Activated CD4-positive, CD25-positive, alpha-beta regulatory T cell treated with anti-CD3 and anti-CD28 coated beads, Interleukin-2, amount 50 U/mL, for 24 hours (primary cell): ENCODE measurements at places on chromosomes 1 and 21.

- ATAC-seq = no peak
These were observed 56.2 kb downstream of the RUNX1 start for GRCh38 chr21:34992736-34993398.

DNA sequence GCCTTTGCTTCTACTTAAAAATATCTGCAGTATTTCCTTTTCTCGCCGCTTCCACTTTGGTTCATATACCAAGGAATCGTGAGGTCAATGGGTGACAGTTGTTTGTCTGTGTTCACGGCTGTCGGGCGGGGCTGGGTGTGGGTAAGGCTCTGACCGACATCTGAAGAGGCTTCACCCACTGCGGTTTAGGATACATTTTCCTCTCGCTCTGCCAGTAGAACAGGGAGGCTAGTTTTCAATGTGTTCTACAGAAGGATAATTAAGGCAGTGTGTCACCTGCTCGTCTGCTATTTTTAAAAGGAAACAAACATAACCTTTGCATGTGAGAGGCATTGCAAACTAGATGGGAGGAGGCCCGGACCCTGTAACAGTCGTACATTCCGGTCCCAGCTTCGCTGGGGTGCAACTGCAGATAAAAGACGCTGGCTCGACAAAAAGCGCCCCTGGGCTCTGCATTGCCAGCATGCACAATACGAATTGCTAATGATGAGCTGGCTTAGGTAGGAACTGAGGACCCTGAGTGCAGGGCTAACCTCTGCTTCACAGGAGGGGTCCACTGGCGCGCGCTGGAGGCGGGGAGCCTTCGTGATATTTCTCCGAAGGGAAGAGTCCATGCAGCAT is 8.5 kb upstream of the ERG start:
- ATAC-seq = no peak

GRCh38 chr1:56627019-56627635 is 18.0 kb upstream of the PRKAA2 start:
- no peak for ATAC-seq

GRCh38 chr21:25528515-25528914 is 78.8 kb downstream of the MRPL39 start:
- ATAC-seq = no peak

- ATAC-seq = no peak
These were observed 45.5 kb upstream of the LRIG2 start for GRCh38 chr1:113027449-113027848.

DNA sequence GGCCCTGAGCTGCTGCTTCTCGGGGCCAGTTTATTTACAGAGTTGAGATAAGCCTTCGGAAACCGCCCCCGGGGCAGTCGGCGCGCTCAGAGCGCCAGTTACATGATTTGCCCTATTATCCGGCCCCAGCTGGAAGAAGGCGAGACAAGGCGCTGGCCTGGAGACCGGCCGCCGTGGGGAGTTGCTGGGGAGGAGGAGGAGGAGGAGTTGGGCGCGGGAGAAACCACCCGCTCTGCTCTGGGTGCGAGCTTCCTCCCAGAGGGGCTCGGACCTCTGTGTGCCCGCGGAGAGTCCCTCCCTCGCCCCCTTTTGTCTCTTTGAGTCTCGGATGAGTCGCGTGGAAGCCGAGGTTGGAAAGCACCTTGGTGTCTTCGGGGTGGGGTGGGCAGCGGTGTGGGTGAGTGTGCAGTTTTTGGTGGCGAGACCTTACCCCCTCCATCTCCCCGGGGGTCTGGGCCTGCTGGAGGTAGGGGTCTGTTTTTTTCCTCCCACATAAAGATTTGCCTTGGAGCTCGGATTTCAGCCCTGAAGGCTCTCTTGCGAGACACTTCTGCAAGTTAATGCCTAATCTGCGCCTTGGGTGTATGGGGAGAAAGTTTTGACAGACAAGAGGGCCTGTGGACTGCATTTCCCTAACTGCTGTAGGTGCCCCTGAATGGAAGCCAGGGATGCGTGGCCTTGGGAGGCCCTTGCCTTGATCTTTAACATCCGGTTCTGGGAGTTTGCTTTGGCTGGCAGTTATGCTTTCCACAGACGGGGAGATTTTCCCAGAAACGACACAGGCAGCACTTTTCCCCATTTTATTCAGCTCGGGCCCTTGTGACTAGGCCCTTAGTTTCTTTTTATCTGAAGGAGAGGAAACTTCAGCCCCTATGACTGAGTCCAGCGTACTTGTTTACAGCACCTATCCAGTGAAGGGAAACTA is 80.0 kb downstream of the NDUFS5 start:
- peak; percentile 32 for ATAC-seq

GRCh38 chr21:33991133-33991532 is 75.5 kb upstream of the ATP5PO start:
- no peak for ATAC-seq

DNA sequence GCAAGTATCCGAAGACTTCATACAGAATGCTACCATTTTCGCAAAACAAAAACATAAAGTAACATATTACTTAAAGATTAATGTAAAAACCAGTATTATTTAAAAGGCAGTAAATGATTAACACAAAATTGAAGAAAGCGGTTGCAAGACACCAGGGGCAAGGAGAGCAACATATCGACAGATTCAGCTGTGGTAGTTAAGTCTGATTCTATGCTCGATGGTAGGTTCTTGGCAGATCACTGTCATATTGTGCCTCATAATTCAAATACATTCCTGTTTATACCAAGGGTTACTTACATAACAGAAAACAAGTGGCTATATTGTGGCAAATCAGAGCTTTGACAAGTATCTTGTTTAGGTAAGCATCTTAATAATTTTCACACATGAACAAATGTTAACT is 37.7 kb downstream of the NRIP1 start:
- ATAC-seq = no peak

- ATAC-seq = peak; percentile 2
These were observed 873 bp upstream of the PI4KB start for GRCh38 chr1:151327903-151328674.

DNA sequence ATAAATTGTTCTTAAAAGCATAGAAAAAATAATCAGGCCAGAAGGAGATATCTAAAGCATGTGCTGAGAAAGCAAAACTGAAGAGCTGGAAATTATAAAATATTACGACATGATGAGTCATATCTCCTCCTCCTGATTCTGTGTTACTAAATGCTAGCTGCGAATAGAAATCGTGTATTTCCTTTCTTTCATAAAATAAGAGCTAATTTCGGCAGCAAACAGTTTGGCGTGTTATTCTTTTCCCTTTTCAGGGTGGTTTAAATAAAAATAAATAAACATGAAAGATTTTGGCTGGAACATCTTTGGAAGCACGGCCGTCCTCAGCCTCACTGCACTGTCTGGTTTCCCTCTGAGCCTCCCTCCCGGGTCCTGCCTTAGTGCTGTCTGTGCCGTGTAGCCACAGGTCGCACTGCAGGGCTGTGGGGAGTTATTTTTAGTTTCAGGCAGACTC is 56.0 kb downstream of the ADARB1 start:
- peak; percentile 53 for ATAC-seq

DNA sequence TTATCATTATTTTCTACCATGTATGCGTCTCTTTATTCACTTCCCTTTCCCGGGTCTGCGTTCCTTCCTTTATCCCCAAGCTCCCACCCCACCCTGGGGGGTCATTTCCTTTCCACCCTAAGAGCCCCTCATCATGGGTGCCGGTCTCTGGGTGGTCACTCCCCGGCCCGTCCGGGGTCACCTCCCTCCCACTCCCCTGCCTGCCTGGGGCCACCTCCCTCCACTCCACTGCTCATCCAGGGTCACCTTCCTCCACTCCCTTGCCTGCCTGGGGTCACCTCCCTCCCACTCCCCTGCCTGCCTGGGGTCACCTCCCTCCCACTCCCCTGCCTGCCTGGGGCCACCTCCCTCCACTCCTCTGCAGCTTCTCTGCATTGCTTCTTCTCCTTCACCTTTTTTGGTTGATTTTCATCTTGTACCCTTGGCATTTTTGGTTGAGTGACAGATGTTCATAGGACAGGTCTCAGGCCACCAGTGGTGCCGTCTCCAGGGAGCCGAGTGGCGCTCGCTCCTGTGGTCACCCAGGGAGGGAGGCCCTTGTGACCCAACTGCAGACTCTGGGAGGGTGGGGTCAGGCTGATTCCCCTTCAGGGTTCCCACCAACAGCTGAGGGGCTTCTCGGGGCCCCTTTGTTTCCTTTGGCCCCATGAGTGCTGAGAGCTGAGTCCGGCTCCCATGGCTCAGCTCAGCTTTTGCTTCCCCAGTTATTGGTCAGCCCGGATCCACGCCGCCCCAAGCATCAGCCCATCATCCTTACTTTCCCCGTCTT is 48.6 kb upstream of the PCBP3 start:
- no peak for ATAC-seq

DNA sequence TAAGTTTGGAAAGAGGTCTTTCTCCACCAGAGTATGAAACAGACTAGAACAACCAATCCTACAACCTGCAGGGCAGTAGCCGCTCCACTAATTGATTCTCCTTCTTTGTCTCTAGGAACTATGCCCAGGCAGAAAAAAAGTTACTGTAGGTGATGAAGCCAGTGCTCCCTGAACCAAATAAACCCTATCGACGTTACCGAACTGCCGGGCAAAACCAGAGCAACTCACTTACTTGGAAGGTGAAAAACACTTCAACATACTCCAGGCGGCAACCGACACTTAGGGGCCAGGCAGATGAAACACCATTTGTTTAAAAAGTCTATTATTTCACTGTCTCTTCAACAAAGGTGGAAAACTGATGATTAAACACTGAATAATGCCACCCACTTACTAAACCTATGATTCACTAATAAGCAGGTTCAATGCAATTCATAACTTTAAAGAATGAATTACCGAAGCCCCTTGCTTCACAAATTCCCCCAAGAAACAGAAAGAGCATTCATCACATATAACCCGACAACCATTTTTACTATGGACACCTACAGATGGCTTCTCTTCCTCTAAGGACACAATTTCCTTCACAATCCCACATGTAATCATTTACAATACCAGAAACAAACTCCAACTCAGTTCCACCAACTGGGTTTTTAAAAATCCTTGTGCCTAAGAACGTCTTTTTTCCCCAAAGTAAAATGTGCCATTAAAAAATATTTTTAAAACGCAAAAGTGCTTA is 1.6 kb downstream of the NRIP1 start:
- ATAC-seq = peak; percentile 45

- ATAC-seq = no peak
These were observed 4.8 kb downstream of the ABCB10 start for GRCh38 chr1:229553621-229554130.

DNA sequence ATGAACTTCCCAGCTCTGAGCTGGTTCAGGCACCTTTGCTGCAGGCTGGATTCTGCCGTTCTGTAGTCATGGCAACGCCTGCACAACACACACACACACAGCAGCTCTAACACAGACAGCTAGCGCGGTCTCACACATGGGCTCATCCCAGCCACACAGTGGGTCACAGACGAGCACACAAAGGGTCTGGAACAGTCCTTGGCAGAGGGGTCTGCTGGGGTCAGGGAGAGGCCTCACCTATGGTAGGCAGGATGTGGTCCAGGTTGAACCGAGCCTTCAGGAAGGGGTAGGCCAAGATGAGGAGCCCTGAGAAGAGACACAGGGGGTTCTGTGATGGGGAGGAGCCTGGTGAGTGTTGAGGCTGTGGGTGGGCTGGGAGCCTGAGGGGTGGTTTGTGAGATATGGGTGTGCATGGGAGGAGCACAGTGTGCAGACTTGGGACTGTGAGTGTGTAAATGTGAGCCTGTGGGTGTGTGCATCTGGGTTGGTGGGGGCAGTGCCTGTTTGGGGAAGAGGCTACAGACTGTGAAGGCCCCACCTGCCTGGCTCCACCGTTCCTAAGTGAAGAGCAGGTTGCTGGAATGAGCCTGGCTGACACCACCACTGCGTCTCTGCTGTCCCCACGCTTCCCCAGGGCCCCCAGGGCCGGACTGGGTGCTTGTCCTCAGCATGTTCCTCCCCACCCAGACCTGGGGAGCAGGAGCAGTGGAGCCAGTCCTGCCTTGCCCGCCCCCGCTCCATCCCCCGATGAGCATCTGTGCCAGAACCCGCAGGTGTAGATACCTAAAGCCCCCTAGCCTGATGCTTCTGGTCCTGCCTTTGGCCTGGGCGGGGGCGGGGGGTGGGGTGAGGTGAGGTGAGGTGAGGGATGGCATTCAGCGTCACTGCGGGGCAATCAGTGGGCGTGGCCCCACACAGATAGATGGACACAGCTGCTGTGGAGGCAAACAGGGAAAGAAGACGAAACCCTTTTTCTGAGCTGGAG is 1.5 kb downstream of the KNCN start:
- peak; percentile 13 for ATAC-seq

- no peak for ATAC-seq
These were observed 32.6 kb downstream of the RNF11 start for GRCh38 chr1:51268634-51269033.

GRCh38 chr1:31677949-31678348 is 25.9 kb downstream of the COL16A1 start:
- ATAC-seq = no peak

GRCh38 chr1:183327434-183328290 is 90.5 kb downstream of the NMNAT2 start:
- ATAC-seq = no peak

- no peak for ATAC-seq
These were observed 72.4 kb downstream of the ITPKB start for GRCh38 chr1:226666692-226667091.

DNA sequence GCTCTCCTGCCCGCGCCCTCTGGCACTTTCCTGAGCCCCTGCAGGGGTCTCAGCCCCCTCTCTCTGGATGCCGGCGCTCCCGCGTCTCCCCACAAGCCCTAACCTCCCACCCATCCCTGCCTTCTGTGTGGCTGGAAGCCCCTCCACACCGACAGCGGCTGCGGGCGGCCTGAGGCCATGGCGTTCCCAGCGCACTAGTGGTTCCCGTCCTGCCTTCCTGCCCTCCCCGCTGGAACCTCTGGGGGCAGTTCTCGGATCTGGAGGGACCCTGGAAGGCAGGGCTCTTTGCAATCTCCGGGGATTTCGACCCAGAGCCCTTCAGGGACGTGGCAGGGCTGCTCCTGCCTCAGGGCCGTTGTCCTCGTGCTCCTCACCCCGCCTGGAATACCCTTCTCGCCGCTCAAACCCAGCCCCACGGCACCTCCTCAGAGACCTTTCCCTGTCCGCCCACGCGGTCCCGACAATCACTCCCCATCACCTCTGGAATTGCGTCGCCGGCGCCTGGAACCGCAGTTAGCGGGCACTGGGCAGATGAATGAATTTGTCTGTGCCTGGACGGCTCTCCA is 493 bp upstream of the ESPN start:
- ATAC-seq = no peak

DNA sequence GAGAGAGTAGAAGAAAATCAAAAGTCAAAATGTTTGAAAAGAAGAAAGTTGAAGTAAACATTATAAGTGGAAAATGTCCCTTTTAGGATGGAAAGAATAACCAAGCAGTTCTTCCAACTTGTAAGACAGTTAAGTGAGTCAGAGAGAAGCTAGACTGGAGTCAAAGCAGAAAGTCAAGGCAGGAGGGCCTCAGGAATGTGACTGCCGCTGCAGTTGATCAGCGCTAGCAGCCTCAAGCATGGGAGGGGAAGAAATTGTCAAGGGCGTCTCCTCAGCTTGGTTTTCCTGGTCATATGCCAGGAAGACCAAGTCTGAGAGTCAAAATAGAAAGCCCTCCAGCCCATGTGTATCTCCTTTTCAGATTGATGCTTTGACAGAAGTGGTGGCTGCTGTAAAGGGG is 23.2 kb downstream of the HAO2 start:
- ATAC-seq = no peak

- peak; percentile 98 for ATAC-seq
These were observed 40.7 kb downstream of the NME7 start for GRCh38 chr1:169326956-169327268.

- ATAC-seq = no peak
These were observed 19.4 kb downstream of the CTXND2 start for GRCh38 chr1:150906329-150906728.
